ENCODE measurements at places on chromosomes 2 and 18.

- no peak for DNase-seq
Measured at GRCh38 chr2:161036926-161037325, 123.3 kb upstream of the TANK start.

DNA sequence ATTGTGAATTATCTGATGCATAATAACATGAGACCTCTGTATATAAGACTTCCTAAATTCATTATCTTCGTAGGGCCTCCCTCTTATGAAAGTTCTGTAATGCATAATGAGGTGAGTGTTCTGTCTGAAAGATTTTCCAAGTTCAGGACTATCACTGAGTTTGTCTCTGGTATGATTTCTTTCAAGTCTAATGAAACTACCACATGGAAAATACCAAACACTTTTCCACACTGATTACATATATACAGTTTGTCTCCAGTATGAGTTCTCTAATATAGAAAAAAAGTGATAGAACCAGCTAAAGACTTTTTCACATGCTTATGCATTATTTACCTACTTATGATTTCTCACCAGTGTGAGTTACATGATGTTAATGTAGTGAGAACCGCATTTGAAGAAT lies 34.7 kb downstream of the CTNNA2 start:
- no peak for DNase-seq

DNA sequence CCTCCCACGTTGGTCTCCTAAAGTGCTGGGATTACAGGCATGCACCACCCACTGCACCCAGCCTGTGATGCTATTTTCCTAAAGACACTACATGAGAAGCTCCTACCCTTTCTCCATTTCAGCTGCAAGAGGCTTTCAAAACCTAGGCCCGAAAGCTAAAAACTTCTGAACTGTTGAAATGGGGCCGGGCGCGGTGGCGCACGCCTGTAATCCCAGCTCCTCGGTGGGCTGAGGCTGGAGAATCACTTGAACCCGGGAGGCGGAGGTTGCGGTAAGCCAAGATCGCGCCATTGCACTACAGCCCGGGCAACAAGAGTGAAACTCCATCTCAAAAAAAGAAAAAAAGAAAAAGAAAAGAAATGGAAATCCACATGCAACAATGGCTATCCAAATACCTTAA lies 18.1 kb upstream of the ANXA4 start:
- no peak for DNase-seq

DNA sequence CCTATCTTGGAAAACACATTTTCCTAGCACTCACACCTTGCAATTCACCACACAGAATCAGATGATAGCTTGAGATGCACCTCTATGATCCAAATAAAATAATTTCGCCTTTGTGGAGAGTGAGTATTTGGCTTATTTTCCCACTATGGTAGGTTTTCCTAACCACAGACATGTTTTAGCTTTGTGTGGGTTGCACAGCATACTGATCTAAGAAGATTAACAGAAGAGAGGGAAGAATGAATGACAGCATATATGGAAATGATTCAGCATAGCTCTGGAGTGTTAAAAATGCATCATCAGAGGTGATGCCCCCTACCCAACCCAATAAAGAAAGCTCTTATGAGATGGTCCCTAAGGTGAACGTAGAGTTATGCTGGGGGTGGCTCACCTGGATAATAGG lies 72.5 kb downstream of the GCA start:
- no peak for DNase-seq

DNA sequence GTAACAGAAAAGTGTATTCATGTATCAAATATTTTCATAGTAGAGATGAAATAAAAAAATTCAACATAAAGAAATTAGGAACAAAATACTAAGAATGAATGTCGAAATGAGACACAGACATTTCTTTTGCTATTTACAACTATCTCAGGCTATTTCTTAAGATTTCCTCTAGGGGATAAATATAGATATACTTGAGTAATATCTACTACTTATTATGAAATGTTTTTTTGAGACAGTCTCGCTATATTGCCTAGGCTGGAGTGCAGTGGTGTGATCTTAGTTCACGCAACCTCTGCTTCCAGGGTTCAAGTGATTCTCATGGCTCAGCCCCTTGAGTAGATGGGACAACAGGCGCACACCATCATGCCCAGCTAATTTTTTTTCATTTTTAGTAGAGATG lies 326.1 kb downstream of the RNF144A start:
- DNase-seq = no peak

- no peak for DNase-seq
Measured at GRCh38 chr2:152432765-152433164, 97.8 kb downstream of the FMNL2 start.

GRCh38 chr2:74020702-74021406 lies 36.1 kb downstream of the TET3 start:
- no peak for DNase-seq

- DNase-seq = no peak
Measured at GRCh38 chr2:1283871-1284270, 129.4 kb upstream of the TPO start.

GRCh38 chr2:154408786-154409185 lies 289.7 kb upstream of the KCNJ3 start:
- DNase-seq = no peak

Data from NCI-H1436 treated with DMSO at 0.1 percent for 48 hours (cell line).